ENCODE measurements at places on chromosomes 3 and 15.

GRCh38 chr3:190019844-190020243 is 100.9 kb downstream of the P3H2 start:
- DNase-seq: no peak

- DNase-seq: no peak
These were observed 185.1 kb upstream of the TPM1 start for GRCh38 chr15:62857411-62857853.

DNA sequence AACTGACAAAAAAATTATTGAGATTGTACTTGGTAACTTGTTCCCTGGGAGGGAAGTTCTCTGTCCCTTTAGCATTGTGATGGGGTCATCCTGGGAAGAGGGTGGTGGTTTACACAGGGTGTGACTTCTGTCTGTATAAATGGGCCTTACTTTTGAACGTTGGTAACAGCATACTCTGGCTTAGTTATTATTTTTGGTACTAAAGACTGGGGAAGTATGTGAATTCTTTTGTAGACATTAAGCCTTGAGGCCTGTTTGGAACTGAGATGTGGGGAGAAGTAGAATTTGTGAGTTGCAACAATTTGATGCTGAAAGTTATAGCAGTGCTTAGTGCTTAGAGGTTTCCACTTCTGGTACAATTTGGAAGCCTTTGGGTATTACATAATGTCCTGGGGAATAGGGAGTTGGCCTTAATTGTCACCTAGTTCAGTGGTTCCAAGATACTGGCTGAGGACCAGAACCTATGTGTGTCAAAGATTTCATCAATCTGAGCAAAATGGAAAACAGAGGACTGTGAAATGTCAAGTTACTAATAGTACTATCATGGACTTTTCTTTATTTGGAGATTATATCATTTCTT is 15.9 kb downstream of the TLNRD1 start:
- DNase-seq: no peak

GRCh38 chr15:26565542-26565941 is 207.3 kb downstream of the GABRB3 start:
- no peak for DNase-seq

DNA sequence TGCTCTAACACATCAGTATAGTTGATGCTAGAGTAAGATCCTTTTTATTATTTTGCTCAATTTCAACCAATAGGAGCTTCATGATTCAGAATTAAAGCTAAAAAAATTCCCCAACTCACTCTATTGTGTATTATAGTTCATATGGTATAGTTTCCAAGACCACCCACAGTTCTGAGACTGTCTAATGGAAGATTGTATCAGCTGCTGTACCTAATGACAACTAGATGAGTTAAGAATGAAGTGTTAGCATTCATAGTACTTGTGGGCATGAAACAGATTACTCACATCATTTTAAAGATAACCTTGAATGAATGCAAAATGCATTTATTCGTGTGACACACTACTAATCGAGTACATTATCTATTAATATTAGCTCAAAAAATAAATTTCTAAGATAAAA is 289.9 kb upstream of the ATP11B start:
- no peak for DNase-seq

DNA sequence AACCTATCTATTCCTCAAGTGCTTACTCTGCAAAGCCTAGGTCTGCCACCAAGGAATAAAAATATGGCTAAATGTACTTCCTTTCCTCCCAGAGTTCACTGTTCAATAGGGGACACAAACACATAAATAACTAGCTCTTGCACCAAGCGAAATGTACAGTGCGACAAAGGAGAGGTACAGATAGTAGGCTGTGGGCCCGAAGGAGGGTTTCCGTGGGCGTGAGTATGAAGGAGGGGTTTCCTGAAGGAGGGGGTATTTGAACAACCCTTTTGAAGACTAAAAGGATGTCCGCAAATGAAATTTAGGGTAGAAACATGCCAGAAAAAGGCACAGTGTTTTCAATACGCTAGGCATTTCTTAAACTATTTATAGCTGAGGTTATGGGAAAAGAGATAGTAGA is 207.9 kb downstream of the LPP start:
- no peak for DNase-seq

DNA sequence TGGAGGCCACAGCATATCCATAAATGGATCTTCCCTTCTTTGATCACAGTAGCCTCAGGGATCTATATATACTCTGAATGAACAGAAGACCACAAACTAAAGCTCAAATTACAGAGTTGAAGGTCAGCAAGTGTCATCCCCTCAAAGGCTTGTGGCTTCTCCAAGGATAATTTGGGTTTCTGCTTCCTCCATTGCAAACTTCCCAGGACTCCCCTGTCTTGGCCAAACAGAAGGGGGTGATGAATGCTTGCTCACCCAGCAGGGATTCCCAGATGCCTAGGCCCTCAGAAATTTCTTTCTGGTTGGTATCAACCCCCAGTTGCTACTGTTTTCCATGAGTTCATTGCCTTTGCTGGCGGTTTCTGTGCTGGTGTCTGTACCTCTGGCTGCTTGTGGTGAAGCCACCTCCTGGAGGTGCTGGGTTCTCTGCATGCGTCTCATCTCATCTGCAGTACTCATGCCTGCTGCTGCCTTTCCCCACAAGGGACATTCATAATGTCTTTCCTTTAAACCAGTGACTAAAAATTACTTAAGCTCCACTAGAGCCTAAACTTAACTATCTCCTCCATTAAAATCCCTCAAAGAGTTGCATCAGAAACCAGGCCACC is 17.7 kb downstream of the ENTPD3 start:
- no peak for DNase-seq

- DNase-seq: no peak
These were observed at the start of gene VWA5B2 for GRCh38 chr3:184229394-184230080. Gene VWA5B2, plus strand, starts transcription at chr3:184229585. Its CDS starts 944 bp downstream, at chr3:184230529.

DNA sequence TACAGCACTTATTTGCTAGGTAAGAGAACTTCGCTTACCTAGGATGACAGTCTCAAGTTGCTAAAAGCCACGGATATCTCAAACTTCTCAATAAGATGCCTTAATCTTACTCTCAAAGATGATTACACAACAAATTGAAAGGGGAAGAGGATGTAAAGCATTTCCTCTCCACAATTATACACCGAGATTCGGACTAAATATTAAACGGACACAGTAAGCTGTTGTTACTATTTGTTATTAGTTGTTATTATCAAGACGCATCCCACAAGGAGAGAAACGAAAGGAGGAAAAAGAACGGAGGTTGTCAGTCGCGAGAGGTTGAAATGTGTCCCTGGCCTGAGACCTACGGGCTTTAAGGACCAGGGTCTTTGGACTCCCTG is 660 bp downstream of the ZNF106 start:
- no peak for DNase-seq

GRCh38 chr15:58431221-58432149 is at the start of gene LIPC:
Gene LIPC, plus strand, starts transcription at chr15:58431991. Its CDS starts 42 bp downstream, at chr15:58432033.
- DNase-seq: no peak

Measured in breast epithelium (tissue), 4 donors.